ENCODE measurements at places on chromosomes 5 and 9.

DNA sequence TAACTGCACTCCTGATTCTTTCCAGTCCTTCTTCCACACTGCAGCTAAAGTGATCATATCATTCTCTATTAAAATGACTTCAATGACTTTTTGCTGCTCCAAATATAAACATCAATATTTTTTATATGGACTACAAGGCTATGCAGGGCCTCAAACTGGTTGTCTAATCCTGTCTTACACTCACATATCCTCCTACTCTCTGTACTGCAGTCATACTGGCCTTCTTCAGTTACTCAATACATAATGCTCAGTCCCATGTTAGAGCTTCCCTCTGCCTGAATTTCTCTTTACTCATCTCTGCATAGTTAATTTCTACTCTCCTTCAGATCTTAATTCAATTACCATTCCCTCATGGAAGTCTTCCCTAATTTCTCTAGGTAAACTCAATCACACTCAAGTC is 3.4 kb downstream of the MEIKIN start:
- no peak for DNase-seq

DNA sequence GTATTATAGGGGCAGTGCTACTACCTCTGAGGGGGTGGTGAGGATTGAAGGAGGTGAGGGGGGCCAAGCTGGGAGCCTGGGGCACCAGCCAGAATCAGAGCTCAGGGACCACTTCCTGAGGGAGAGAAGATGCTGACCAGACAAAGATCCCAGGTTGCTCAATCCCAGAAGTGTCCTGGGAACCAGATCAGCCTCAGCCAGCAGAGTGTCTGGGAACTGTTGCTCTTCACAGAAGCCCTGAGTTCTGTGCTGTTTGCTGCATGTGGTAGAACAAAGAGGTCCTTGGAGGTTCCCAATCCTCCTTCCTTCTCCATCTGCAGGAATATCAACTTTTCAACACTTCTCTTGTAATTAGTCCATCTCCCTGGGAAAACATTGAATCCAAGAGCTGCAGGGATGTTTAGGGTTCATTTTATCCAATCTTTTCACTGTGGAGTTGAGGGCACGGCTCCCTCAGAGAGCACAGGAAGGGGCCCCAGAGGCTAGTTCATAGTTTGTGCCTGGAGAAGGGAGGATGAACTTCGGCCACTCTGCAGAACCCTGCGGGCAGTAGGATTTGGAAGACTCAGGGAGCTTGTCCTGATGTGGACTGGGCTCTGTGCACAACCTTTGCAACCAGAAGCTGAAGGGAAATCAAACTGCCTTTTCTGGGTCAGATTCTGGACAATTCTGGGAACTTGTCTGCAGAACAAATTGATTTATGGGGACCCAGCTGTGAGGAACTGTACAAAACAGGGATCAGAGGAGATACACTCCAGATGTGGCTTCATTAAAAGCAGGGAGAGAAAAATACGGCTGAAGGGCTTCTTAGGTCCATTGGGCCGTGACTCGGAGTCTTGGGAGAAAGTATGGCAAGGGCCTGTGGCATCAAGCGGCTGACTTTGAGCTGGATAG is 57.1 kb downstream of the GALNT12 start:
- no peak for DNase-seq

DNA sequence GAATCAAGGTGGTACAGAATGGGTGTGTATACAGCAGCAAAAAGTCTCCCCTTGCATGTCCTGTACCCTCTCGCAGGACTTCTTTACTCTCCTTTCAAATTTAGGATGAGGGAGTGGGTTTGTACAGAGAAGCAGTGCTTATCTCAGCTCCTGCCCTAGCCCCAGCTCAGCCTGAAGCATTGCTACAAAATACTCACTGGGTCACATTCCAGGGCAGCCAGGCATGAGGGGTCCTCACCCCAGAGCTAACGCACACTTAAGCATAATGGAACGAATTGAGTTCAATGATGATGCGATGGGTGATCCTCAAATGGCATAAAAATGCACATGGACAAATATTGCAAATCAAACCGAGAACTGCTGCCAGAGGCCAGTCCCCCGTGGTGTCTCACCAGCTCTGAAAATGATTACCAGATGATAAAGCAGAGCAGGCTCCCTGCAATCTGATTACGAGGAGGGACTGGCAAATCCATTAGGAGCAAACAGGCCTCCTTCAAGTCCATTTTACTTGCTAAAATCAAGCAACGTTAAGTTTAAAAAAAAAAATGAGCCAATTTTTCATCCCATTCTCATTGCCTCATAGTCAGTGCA is 231.6 kb upstream of the TAS2R1 start:
- no peak for DNase-seq

DNA sequence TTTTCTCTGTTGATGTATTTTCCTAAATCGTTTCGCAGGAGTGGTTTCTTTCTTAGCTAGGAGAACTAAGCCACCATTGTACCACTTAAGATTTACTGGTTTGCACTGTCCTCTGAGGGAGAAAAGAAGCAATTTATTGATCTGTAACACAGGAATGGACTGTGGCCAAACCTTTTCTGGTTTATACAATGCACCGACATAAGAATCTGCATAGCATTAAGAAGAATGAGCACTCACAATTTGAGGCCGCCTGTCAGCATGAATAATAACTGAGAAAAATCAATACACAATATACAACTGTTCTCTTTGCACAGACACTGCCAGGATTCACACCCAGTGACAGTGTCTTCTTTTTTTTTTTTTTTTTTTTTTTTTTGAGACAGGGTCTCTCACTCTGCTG is 168.6 kb upstream of the DMRT1 start:
- no peak for DNase-seq

- no peak for DNase-seq
Measured at GRCh38 chr5:87777877-87778276, 365.1 kb upstream of the CCNH start.

DNA sequence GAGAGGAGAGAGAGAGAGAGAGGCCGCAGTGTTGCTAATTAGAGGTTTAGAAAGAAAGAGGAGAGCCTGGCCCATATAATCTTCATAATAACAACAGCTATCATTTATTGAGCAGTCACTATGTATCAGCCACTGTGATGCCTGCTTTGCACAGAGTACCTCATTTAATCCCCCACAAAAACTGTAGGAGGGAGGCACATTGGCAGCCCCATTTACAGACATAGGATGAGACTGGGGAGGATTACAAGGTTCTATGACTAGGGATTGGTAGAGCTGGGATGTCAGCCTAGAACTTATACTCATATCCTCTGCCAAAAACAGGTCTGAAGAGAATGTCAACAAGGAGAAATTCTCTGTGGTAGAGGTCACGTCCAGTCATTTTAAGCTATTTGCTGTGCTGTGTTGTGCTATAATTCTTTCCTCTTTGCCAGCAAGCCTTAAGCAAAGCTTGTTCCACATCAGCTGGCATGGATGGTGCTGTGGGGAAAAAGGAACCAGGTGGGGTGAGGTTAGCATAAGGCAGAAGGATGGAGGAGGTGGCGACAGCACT is 6.7 kb upstream of the GCNT4 start:
- DNase-seq, result no peak
